ENCODE measurements at places on chromosomes 7 and 10. TPM values are rescaled to one million over a fixed set of nuclear protein-coding genes. Genes with fewer than 3 reads are reported as not detected.

GIMAP5 gene
- polyA plus RNA-seq = not detected

ZNF804B gene
- not detected for polyA plus RNA-seq

NUP205 gene
- polyA plus RNA-seq = 29.5 TPM

HHEX gene
- 7.7 TPM for polyA plus RNA-seq

DEPP1 gene
- 30.0 TPM for polyA plus RNA-seq

EN2 gene
- polyA plus RNA-seq = not detected

GJD4 gene
- polyA plus RNA-seq = not detected

NOM1 gene
- 15.3 TPM for polyA plus RNA-seq

RET gene
- 0.10 TPM for polyA plus RNA-seq

ENKUR gene
- not detected for polyA plus RNA-seq

C10orf105 gene
- polyA plus RNA-seq = not detected

REPIN1 gene
- 50.6 TPM for polyA plus RNA-seq

PTPRZ1 gene
- polyA plus RNA-seq = not detected

FAM13C gene
- polyA plus RNA-seq = 1.1 TPM

DNAJC12 gene
- 2.9 TPM for polyA plus RNA-seq

HUS1 gene
- polyA plus RNA-seq = 12.7 TPM

LRIT1 gene
- polyA plus RNA-seq = not detected

HYAL4 gene
- polyA plus RNA-seq = not detected

SEMA3D gene
- polyA plus RNA-seq = 2.9 TPM

HPSE2 gene
- not detected for polyA plus RNA-seq

RBP3 gene
- not detected for polyA plus RNA-seq

Measured in IMR-90 (cell line).